HAP-1 (cell line): ENCODE measurements at places on chromosomes 1 and 21.

DNA sequence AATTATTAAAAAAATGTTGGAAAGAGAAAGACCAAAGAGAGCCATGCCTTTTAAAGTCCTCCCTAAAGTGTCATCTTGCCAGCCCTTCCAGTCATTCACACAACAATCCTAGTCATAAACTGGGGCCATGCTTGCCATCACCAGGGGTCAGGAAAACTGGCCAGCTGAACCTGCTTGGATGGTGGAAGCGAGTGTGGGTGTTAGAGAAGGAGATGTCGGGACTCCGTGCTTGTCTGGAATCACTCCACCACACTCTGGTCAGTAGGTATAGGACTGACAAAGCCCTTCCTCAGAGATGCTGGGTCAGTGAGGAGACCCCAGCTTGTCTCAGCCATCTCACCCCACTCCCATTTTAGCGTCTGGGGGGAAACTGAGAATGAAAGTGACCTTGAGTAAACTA, 3.3 kb upstream of the HAPLN2 start:
- no peak for DNase-seq

GRCh38 chr1:92324784-92325183, 25.9 kb downstream of the RPAP2 start:
- DNase-seq = no peak

DNA sequence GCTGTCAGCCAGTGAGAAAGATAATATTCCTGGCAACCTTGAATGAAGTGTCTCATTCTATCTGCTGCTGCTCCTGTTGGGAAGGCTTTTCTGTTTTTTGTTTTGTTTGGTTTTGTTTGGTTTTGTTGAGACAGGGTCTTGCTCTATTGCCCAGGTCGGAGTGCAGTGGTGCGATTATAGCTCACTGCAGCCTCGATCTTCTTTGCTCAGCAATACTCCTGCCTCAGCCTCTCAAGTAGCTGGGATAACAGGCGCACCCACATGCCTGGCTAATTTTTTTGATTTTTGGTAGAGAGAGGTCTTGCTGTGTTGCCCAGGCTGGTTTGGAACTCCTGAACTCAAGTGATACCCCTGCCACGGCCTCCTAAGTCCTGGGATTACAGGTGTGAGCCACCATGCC, 37.6 kb downstream of the BTG3 start:
- no peak for DNase-seq

DNA sequence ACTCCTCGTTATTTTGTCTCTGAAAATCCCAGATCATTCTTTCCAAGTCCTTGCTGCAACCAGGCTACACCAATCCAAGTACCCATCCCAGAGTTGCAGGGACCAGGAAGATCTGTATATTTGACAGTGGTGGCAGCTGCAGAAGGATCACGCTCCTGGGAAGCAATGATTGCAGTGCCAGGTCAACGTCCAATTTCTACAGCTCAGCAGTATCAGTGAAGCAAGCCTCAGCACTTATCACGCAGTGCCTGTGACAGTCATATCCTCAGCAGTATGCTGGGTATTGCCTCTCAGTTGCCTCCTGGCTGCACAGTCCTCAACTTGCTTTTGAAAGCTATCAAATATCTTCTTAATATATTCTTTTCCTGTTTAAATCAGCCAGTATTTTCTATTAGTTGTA, 66.7 kb downstream of the BARHL2 start:
- DNase-seq = no peak

- DNase-seq = no peak
These were observed 28.7 kb upstream of the COL6A2 start for GRCh38 chr21:46069166-46069565.

- no peak for DNase-seq
These were observed 192.2 kb downstream of the FASLG start for GRCh38 chr1:172851077-172851476.

GRCh38 chr1:184615301-184615700, 139.4 kb downstream of the EDEM3 start:
- no peak for DNase-seq

- DNase-seq = peak; percentile 37
These were observed 49.2 kb downstream of the RALGPS2 start for GRCh38 chr1:178774263-178774662.

DNA sequence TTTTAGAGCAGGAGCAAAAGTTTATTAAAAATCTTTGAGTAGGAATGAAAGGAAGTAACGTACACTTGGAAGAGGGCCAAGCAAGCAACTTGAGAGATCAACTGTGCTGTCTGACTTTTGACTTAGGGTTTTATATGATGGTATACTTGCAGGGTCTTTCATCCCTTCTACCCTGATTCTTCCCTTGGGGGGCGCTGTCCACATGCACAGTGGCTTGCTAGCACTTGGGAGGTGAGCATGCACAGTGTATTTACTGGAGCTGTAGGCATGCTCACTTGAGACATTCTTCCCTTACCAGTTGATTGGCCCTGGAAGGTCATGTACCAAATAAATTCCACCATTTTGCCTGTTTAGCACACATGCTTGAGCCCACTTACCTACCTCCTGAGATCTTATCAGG, 1001.3 kb upstream of the ADGRL2 start:
- no peak for DNase-seq

- DNase-seq = no peak
These were observed 556.0 kb downstream of the PTPRC start for GRCh38 chr1:199194862-199195261.

GRCh38 chr1:189103956-189104355, 1373.7 kb downstream of the BRINP3 start:
- DNase-seq = no peak

DNA sequence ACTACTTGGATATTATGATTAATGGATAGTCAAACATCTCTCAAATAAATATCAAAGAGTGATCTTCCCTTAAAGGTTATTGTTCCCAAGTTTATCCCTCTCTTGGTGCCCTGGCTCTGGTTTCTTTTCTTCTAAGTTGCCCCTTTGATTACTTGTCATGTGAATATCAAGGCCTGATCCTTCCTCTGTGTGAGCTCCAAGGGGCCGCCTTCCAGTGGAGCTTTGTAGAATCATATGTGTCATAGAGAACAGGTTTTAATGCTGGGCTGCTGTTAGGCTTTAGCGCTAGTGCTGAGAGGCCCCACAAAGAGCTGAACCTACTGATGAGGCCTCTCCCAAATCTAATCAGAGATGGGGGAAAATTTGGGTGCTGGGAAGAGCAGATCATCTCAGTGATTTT, 25.5 kb downstream of the UCK2 start:
- no peak for DNase-seq

DNA sequence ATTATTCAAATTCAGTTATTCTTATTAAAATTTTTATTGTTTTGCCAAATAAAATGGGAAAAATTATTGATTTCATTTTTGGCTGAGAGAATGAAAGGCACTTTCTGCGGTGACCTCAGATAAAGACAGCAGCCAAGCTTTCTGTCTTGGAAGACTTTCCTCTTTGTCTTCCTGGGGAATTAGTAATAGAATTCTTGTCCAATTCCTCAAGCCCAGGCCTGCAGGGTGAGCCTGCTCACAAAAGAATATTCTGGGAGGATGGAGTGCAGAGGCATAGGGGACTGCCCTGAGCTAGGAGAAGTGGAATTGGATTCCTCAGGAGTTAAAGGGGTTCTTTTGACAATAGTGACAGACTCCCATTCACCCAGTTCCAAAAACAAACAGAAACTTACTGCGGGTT, 614.5 kb upstream of the ADGRL2 start:
- DNase-seq = no peak

DNA sequence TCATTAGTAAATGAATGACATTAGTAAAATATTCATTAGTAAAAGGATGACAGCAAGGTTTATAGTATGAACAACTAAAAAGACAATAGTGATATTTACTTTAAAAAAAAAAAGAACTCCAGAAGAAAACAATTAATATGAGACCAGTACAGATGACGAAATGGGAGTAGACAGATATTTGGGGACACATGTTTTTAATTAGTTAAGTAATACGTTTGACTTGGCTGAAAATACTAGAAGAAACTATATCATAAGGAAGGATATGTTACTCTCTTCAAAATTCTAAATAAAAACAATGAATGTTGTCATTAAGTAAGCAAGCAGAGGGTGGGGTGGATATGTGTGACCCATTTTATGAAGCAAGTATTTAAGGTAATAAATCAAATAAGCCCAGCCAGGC, 61.9 kb downstream of the GPATCH2 start:
- no peak for DNase-seq

DNA sequence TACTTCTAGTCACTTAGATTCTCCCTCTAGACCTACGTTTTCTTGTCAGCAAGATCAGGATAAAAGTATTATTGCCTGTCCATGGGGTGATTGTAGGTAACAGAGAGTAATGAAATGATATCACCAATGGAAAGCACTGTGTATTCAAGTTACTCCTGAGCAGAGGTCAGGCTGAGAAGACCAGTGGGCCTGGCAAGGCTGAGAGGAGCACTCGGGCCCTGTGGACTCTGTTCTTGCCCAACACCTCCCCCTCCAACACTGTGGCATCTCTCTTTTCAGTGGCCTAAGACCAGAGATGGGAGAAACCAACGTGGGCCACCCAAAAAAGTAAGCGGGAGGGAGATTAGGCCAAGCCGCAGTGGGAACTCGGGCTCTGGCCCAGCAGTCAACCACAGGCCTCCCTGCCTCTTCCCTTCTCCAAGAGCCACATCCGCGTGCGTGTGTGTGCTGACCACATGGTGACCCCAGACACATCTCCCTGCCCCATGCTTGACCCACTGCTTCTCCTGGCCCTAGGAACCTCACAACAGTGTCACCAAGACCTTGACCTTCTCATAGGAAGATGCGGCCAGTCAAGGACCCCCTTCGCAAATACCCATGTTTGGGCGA, 12.3 kb downstream of the RORC start:
- DNase-seq = no peak

- no peak for DNase-seq
These were observed 14.6 kb downstream of the HENMT1 start for GRCh38 chr1:108646265-108646647.
